Activated CD8-positive, alpha-beta memory T cell treated with anti-CD3 and anti-CD28 coated beads for 4 hours (primary cell): ENCODE measurements at places on chromosomes 4 and X.

GRCh38 chr4:108980455-108981239 lies 217.8 kb upstream of the ETNPPL start:
- no peak for DNase-seq

DNA sequence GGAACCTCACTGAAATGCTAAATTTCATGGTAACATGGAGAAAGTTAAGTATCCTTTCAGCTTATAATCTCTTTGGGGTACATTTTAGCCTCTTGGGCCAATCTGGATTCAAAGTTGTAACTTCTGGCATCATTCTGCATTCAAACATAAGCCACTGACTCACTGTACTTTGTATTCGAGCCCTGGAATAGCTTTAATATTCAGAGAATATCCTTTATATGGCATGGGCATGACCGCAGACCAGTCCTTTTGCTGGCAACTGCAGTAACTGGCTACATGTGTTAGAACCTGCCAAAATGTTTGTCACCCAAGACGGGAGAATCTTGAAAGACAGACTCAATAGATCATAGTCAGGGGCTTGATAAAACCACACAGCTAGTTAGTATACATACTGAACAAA lies 3.3 kb downstream of the GASK1B start:
- DNase-seq: no peak

- no peak for DNase-seq
Observed at GRCh38 chrX:150933945-150934350, 35.5 kb upstream of the CD99L2 start.

DNA sequence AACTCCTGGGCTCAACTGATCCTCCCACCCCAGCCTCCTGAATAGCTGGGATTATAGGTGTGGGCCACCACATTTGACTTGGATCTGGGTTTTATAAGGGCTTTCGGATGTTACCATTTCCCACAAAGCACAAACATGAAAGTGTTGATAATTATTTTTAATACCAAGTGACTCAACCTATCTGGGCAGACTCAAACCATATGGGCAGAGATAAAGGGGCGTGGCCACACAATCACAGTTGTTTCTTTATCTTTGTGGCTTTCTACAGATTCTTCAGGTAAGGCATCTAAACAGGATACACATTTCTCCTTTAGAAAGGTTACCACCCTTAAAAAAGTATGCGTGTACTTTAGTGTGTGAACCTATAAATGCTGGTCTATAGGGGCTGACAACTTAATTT lies 122.5 kb downstream of the ZNF827 start:
- DNase-seq: no peak

GRCh38 chr4:176593943-176594342 lies 198.8 kb downstream of the VEGFC start:
- no peak for DNase-seq

GRCh38 chrX:17861489-17862011 lies 452 bp upstream of the RAI2 start:
- DNase-seq: no peak

- DNase-seq: no peak
Observed at GRCh38 chr4:159428293-159428692, 325.4 kb downstream of the RAPGEF2 start.

GRCh38 chr4:10891866-10892265 lies 207.3 kb upstream of the CLNK start:
- DNase-seq: no peak

DNA sequence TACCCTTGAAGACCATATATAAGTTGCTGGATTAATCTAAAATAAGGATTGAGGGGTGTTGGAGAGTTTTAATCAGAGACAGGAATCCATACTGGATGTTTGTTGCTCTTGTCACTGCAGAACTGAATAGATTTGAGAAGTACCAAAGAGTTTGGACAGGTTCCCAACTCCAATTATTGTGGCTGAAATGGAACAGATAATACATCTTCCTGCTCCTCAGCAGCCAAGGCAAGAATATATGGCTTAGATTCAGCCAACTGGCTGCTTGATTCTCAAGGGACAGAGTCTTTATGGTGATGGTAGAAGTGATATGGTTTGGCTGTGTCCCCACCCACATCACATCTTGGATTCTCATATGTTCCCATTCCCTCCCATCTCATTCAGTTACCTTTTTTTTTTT lies 97.0 kb upstream of the PDHA2 start:
- no peak for DNase-seq

DNA sequence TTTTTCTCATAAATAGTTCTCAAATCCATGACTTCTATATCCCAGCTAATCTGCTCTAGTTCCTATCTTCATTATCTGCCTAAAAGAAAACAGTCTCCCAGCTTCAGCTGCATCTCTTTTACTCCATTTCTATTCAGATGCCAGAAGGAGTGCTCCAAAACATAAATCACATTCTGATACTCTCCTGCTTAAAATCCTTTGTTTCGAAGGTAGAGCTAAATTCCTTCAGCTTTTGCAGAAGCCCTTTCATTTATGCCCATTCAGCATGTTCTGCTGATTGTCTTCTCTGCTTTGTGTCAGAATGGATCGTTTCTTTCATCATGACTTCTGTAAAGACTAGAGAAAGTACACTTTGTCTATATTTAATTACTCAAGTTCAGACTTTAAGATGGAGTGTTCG lies 440.1 kb upstream of the SMIM31 start:
- no peak for DNase-seq

DNA sequence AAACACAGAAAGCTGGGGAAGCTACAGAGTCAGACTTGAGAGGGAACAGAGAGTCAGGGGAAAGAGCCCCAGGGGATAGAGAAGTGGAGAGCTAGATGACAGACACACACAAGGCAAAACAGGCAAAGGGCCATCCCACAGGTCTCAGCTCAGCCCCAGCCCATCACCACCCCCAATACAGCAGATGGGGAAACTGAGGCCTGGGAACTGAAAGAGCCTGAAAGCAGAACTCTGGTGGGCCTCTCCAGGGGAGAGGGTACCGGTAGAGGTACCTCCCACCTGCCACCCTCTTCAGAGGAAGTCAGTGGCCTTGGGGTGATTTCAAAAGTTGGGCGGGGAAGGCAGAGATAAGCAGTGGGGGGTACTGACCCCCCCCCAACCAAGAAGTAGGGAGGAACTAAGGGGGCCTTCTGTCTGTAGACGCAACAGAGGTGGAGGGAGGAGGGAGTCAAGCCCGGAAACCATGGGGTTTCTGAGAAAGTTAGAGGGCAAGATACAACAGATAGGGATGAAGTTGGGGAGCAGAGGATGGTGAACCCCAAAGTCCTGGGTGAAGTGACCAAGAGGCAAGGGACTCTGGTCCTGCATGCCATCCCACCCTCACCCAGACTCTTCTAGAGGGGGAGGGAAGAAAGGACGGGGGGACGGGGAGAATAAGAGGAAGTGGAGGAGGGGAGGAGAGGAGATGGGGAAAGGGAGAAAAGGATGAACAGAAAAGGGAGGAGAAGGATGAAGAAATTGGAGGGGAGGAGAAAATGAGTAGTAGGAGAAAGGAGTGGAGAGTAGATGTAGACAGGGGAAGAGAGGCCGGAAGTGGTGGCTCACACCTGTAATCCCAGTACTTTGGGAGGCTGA lies 3.2 kb downstream of the GATA1 start:
- DNase-seq: no peak

- no peak for DNase-seq
Observed at GRCh38 chr4:125187226-125188176, 127.3 kb upstream of the FAT4 start.

GRCh38 chr4:69092980-69093568 lies 3.2 kb upstream of the UGT2B7 start:
- DNase-seq: no peak

DNA sequence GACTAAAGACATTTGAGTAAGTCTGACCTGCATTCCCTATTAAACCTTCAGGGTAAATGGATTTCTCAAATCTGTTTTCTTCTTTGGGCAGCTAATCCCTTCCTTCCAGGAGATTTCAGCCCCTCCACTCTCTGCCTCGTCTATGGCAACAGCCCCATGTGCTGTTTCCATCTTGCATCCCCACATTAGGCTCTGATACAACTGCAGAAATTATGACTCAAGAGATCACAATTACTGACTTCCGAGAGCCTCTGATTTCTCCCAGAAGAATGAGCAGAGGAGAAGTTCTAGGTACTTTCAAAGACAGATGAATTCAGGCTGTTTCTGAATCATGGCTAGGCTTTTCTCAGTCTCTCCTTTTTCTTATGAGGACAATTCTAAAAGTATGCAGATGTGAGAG lies 38.7 kb downstream of the RAI2 start:
- no peak for DNase-seq

- DNase-seq: no peak
Observed at GRCh38 chrX:17674601-17675000, 62.7 kb upstream of the SCML1 start.

DNA sequence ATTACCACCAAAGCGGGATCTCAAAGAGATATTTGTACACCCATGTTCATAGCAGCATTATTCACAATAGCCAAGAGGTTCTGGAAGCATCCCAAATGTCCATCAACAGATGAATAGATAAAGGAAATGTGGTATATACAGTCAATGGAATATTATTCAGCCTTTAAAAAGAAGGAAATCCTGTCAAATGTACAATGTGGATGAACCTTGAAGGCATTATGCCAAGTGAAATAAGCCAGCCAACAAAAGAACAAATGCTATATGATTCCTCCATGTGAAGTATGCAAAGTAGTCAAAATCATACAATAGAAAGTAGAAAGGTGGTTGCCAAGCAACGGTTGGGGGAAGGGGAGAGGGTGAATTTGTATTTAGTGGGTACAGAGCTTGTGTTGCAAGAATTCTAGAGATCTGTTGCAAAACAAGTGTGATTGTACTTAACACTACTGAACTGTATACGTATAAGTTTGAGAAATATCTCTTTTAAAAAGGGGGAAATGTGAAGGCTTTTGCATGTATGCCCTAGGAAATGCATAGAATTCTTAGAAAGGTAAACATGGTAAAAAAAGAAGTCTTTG lies 5.0 kb upstream of the ZRSR2 start:
- no peak for DNase-seq

DNA sequence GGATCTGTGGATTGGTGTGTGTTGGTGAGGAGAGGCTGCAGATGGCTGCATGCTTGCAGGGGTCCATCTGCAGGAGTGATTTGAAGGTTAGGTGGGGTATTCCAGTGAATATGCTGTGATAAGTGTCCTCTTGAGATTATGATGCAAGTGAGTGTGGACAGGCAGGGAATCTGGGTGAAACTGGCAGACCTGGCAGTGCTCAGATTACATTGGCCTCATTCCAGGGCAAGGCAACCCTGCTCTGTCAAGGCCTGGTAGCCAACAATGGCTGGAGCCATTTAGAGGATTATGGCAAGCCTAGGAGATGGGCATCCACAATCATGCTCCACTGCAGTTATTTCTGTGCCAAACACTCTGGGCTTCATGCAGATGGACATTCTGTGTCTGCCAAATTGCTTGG lies 113.9 kb downstream of the RTL3 start:
- no peak for DNase-seq

DNA sequence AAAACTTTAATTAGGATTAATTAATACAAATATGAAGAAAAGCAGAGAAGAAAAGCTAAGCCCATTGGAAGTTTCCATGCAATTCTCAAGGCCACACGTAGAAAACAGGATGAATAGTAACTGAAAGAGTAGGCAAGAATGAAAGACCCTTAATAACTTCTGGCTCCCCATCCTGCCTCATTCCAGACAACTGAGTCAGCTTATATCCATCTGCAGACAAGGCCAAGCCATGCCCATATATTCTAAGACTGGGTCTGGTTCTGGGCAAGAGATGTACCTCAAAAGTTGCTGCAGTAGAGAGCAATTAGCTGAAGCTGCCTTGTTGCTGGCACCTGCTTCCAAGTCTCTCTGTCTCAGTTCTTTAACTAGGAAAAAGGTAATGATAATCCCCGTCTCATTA lies 244.1 kb downstream of the GPC3 start:
- DNase-seq: no peak

DNA sequence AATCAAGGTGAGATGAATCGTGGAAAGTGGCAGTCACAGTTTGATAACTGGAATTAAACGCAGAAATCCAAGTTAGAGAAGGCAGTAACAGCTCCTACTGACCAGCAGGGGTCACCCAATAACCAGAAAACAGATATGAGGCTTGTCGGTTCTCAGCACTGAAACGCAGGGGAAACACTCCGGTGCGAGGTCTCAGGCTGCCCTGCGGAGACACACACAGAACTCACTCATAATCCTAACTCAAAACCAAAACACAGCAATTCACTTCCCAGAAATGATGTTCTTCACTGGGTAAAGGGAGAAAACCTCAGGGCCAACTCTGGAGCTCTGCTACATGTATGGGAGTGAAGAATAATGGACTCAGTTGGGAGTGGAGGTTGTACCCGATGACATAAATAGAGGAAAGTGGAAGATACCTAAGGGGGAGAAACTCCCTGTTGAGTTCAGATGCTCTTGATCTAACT lies 384.4 kb downstream of the RAPGEF2 start:
- DNase-seq: no peak

DNA sequence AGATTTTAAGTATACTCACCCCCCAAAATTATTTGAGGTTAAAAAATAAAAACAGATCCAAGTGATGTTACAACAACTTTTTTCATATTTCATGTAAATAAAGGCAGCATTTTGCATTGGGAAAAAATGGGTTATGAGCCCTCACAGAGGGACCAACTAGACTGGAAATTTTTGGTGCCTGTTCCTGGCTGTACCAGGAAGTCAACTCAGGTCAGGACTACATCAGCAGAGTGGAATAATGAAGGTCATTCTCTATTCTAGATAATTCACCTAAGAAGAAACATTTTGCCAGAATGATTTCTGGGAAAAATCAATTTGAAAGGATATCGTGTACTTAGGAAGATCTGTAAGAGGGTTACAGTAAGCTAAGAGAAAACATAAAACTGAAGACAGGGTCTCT lies 66.8 kb downstream of the CORIN start:
- DNase-seq: no peak

GRCh38 chrX:9285342-9285771 lies 179.5 kb upstream of the TBL1X start:
- peak; percentile 24 for DNase-seq

GRCh38 chr4:37733240-37733867 lies 47.2 kb upstream of the RELL1 start:
- no peak for DNase-seq

GRCh38 chr4:157587681-157588423 lies 367.3 kb downstream of the GRIA2 start:
- DNase-seq: no peak

- no peak for DNase-seq
Observed at GRCh38 chr4:24720436-24720835, 74.9 kb upstream of the SOD3 start.

DNA sequence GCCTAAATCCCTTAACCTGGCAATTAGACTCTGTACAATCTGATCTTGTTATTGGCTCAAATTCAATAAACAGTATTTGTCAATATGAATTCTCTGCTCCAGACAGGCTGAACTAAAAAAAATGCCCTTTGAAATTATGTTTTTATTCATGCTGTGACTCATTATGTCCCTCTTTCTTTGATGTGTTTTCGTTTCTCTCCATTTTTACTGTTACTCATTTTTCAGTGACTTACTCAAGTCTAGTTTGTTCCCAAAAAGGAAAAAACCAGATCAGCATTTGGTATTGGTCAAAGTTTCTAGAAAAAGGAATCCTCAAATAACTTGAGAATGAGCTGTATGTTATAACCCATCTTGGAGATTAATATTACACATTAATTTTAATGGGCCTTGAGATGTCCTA lies 40.4 kb downstream of the UNC5C start:
- no peak for DNase-seq
